ENCODE measurements at places on chromosomes 2 and 18.

GRCh38 chr18:8607776-8608742, 1.2 kb upstream of the RAB12 start:
- DNase-seq = no peak

GRCh38 chr18:56580026-56580425, 58.4 kb downstream of the TXNL1 start:
- no peak for DNase-seq

GRCh38 chr2:235500110-235500760, 6.4 kb downstream of the AGAP1 start:
- no peak for DNase-seq

DNA sequence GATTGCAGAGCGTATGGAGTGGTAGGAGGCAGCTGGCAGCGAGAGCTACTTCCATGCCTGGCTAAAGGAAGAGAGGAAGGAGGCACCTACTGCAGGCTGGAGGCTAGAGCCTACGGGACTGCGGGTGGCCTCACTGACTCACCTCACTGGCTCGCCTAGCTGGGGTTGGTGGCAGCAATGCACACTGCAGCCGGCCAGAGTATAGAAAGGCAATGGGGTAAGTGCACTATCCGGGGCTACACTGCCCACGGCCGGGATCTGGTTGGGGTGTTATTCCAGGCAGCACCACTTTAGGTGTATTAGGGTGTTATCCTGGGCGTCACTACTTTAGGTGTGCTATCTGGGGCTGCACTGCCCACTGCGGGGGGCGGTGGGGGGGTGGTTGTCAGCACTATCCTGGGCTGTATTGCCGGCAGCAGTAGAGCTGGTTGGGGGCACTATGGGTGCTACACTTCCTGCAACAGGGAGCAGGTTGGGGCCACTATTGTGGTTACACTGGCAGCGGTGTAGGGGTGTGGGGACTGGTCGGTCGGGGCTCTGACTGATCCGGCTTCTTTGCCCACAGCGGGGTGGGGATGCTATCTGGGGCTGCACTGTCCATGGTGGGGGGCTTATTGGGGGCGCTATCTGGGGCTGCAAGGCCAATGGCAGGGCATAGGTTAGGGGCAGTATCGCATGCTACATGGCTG, 33.3 kb upstream of the ANKRD62 start:
- DNase-seq = no peak

- no peak for DNase-seq
These were observed 138.4 kb downstream of the OTX1 start for GRCh38 chr2:63189026-63189425.

- no peak for DNase-seq
These were observed 34.5 kb downstream of the RPL31 start for GRCh38 chr2:101036562-101036961.

GRCh38 chr2:58967736-58968135, 726.6 kb upstream of the FANCL start:
- DNase-seq = no peak

DNA sequence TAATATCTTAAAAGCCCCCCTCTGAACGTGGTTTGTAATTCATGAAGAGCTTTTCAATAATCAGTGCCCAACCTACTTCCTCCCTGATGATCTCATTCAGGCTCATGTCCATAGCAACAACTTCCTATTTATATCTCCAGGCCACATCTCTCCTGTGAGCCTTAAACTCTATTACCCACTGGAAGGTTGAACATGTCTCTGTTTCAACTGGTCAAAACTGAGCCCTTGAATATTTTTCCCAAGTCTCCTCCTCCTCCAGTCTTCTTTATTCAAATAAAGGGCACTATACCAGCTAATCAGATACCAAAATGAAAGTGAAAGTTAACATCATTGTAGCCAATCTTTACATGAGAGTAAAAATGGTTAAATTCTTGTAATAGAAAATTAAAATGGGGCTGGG, 63.7 kb upstream of the ITGA4 start:
- DNase-seq = no peak

GRCh38 chr2:215395687-215396460, 40.0 kb downstream of the FN1 start:
- no peak for DNase-seq

GRCh38 chr18:47748847-47749599, 181.4 kb downstream of the SMAD2 start:
- peak; percentile 79 for DNase-seq

GRCh38 chr2:208493186-208493585, 86.6 kb downstream of the PTH2R start:
- DNase-seq = no peak

DNA sequence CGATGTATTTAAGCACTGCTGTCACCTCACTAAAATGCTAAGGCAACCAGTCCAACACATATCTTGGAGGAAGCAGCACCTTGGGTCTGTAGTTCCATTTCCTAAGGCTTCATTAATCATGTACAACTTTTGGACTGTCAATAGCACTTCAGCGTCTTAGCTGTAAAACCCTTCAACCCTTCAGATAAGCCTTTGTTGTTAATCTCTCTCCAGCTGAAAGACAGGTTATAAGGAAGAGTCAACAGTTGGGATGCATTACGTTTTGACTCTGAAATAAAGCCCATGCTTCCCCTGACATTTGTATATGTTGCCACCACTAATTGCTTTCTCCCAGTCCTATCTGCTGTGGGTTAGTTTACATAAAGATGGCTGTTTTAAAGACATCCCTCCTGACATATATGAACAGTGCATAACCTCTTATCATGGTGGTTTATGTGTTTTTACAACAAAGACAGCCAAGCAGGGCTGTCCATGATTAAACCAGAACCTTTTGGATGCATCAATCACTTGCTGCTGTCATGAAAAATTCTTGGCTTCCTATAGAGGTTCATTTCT, 81.5 kb downstream of the EPHA4 start:
- no peak for DNase-seq

DNA sequence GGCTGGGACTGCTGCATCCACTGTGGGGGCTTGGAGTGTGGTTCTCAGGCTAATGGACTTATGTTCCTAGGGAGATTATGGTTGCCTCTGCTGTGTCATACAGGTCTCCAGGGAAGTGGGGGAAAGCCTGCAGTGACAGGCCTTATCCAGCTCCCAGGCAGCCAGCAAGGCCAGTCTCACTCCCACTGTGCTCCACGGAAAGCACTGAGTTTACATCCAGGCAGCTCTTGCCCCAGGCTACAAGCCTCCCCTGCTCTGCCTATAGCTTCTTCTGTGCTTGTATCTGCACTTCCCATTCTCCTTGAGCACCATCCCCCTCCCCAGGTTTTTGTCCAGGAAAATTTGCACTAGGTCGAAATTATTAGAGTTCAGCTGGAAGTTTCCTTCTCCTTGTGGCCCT, 231.9 kb downstream of the ZRANB3 start:
- DNase-seq = no peak

DNA sequence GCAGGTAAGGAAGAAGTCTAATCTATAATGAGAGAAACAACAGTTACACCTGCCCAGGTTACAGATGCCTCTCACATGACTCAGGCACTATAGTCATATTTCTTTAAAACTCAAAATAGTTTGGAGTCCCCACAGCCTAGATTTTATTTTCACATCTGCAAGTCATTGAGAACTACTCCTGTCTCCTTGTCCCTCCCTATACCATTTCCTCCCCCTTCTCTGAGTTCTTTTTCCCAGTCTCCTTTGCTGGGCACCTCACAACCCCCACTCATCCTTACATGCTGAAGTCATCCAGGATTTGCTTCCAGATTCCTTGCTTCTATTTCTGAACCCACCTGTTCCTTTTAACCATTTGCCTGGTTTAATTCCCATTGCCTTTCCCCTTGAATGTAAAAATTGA, 73.1 kb upstream of the KCNE4 start:
- no peak for DNase-seq

DNA sequence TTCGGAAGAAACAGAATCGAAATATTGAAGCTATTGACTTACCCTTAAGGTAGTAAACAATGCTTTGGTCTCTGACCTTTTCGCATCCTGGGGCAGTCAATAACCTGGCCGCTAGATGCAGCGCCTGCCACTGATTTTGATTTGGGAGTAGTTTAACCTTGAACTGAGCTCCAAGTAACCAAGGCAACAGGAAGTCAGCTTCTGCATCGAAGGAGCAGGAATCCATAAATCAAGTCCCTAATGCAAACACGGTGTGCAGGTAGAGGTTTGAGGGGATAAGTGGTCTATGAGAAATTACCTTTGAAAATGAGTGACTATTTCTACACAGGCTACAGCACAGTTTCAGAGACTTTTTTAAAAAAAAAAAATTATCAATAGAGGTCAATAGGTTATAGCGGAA, 353.5 kb downstream of the SETBP1 start:
- no peak for DNase-seq

DNA sequence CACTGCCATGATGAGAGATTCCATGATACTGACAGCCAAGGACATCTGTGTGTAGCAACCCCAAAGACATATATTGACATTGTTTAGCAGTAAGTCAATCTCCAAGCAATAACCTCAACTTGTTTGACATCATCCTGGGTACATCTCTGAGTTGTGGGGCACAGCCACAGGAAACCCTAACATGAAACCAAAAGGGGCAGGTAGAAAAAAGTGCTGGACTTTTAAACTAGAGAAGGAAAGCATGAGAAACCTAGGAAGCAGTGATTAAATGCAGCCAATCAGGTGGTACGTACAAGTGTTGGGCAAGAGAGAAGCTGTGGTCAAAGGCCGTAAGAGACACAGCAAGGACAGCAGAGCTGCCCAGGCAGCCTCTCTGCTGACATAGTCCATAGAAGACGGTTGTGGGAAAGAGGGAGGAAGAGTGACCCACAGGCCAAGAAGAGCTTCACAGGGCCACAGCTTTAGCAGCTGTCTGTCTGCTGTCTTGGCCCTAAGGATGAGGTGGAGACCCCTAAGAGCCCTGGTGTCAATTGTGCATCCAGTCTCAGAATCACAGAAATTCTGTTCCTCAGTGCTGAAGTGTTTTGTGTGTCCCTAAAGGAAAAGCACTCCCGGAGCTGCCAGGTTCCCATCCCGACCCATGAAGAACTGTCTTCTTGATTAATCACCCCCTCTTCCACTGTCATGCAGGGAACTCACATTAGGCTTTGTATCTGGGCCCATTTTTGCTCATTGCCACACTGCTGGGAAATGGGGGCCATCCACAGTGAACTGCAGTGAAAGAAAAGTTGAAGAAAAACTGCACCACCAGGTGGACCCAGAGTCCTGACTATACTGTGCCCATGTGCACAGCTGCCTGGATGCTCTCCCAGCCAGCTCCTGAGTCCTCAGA, 25.4 kb upstream of the CHN1 start:
- DNase-seq = no peak

DNA sequence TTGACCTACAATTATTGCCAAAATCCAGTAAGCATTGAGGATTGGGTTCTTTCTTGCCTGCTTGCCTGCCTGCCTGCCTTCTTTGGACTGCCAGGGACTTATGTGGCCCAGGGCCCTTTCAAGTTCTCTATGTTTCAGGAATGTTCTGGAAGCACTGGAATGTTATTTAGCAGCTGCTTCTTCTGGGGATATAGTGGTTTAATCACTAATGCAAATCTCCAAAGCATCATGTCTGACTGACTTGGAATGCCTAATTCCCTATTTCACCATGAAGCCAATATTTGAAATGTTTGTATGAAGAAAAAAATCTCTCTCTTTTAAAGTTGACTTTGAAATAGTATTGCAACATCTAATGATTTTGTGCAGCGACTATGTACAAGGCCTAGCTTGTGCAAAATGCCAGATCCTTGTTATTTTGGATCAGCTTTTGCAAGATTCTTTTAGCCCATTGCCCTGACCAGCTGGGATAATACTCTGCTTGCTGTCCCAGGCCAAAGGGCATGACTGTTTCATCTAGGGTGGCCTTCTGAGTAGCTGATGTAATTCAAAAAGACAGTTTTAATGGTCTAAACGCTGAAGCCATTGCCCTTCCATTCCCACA, 204.6 kb downstream of the RND3 start:
- DNase-seq = no peak

DNA sequence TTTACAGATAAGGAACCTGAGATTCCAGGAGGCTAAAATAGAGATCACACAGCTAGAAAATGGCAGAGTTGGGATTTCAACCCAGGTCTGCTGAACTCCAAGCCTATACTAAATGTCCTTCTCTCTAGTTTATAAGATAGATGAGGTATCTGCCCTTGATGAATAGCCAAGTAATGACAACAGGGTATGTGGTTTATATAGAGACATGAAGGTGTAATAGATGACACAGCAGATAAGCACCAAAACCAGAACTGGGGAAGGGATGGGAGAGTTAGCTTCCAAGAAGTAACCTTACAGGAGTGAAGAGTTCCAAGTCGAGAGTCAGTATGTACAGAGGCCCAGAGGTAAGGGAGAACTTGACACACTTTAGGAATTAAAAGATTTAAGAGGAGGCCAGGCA, 104.7 kb upstream of the UBXN4 start:
- DNase-seq = no peak

DNA sequence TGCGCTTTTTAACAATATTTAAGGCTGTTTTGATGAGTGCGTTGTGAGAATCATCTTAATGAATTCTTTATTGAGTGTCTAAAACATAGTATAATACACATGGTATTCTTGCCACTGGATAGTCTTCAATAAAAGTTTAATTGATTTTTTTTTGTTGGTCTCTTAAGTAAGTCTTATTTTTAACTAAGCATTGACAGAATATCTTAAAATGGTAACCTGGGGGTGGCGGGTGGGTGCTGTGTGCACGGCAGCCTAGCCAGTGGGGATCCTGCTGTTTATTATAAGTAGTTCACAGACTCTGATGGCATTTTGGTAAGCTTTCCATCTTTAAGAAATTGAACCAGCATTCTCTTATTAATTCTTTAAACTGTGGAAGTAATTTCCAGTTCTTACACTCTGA, 6.0 kb downstream of the SOX11 start:
- no peak for DNase-seq

GRCh38 chr18:21443776-21444464, 156.6 kb downstream of the ESCO1 start:
- DNase-seq = no peak

DNA sequence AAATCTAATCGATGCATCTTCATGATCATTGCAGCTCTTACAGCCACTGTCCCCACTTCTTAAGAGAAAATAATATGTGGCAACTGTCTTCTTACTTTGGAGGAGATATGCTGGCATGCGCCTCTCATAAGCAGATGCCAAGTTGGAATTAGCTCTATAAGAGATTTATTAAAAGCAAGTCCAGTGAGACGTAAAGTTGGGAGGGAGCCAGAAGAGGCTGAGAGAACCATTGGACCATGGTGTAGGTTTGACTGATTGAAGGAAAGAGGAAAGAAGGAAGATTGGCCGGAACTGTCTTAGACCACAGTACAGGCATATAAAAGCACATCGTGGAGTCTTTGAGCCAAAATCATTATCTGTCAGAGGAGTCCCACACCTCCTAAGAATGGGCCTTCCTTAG, 265.7 kb upstream of the ZC3H15 start:
- DNase-seq = no peak

Measured in stimulated activated CD4-positive, alpha-beta T cell treated with anti-CD3 and anti-CD28 coated beads, Interleukin-15, amount 100 ng/mL, for 1 hour (primary cell).